ENCODE measurements at places on chromosomes 5 and 9. TPM values are rescaled to one million over a fixed set of nuclear protein-coding genes. Genes with fewer than 3 reads are reported as not detected.

The RAB3C gene
- total RNA-seq: 3.8 TPM

The C5orf34 gene
- total RNA-seq: 17.2 TPM

The THBS4 gene
- total RNA-seq: 40.5 TPM

The PCDHB15 gene
- total RNA-seq: 9.4 TPM

GRCh38 chr5:74500110-74500917 is 140.2 kb downstream of the ENC1 start:
- DNase-seq: no peak
- H3K36me3 ChIP-seq: no peaks in the 10 kb centered on the region
- H3K27ac ChIP-seq: no peak overlapping the region
- no peaks in the 10 kb centered on the region for H3K27me3 ChIP-seq
- peaks cover 18% of the 10 kb centered on the region for H3K4me1 ChIP-seq
- no peak overlapping the region for H3K4me3 ChIP-seq

DNA sequence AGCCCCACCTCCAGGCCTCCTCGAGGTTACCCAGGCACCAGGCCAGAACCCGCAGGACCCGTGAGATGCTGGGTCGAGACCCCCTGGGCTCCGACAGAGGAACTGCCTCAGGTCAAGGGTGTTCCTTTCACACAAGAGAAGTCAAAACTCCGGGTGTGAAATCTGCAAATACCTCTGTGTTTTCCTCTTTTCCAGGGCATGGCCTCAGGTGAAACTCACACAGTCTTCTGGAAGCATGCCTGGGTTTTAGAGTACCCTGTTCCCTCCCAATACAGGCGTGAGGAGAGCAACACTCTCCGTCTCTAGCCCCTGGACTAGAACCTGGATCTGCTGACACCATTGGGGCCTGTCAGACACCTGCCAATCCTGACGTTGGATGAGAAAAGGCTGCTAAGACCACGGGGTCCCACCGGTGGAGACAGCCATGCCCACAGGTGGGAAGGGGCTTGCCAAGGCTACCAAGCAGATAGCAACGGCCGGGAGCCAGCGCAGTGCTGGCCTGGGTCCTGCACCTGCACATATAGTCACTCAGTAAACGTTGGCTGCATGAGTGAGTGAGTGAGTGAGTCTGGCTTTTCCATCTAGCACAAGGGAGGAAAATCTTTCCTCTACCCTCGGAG is 182.0 kb upstream of the PPP1R26 start:
- H3K27me3 ChIP-seq: no peaks in the 10 kb centered on the region
- H3K4me3 ChIP-seq: no peak overlapping the region
- DNase-seq: no peak
- no peak overlapping the region for H3K27ac ChIP-seq
- H3K36me3 ChIP-seq: no peaks in the 10 kb centered on the region

DNA sequence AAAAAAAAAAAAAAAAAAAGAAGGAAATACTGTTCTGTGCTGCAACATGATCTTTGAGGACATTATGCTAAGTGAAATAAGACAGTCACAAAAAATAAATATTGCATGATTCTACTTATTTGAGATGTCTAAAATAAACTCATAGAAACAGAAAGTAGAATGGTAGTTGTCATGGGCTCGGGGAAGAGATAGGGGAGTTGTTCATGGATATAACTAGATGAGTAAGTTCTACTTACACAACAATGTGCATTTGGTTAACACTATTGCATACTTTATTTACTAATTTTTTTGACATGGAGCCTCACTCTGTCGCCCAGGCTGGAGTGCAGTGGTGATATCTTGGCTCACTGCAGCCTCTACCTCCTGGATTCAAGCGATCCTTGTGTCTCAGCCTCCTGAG is 15.2 kb downstream of the MAML1 start:
- no peak overlapping the region for H3K27ac ChIP-seq
- no peak overlapping the region for H3K4me3 ChIP-seq
- no peaks in the 10 kb centered on the region for H3K36me3 ChIP-seq
- H3K4me1 ChIP-seq: no peaks in the 10 kb centered on the region
- no peaks in the 10 kb centered on the region for H3K27me3 ChIP-seq

DNA sequence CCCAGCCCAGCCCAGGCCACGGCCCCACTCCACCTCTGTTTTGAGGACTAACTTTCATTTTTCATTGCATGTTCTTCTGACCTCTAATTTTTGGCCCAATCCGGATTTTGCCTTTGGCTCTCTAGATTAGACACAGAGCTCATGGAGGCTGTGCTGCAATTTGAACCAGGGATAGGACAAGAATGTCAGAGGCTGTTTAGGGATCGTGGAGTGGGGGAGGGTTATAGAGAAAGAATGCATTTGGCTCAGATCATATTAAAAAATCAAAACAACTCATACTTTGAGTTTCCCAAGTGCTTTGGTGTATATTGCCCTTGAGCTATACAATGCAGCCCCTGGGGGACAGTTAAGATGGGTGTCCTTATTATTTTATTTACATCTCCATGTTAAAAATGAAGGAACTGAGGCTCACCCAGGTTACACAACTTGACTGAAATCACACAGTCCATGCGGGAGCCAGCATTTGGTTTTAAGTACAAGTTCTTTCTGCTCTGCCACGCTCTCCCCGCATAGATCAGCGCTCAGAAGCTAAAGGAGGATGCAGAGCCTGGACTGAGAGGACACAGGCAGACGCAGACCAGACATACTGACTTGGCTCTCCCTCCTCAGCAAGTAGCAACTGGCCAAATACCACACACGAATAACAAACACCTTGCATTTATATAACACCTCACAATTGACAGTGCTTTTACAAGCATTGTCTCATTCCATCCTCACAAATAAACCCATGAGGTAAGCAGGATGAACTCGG is 126.4 kb upstream of the RAI14 start:
- no peak overlapping the region for H3K27ac ChIP-seq
- H3K4me1 ChIP-seq: no peaks in the 10 kb centered on the region
- H3K4me3 ChIP-seq: no peak overlapping the region
- H3K27me3 ChIP-seq: no peaks in the 10 kb centered on the region

- no peaks in the 10 kb centered on the region for H3K36me3 ChIP-seq
- no peak overlapping the region for H3K27ac ChIP-seq
- no peak overlapping the region for H3K4me3 ChIP-seq
- DNase-seq: no peak
Observed at GRCh38 chr5:9731159-9731558, 101.0 kb upstream of the TAS2R1 start.

GRCh38 chr5:39711821-39712220 is 287.0 kb upstream of the DAB2 start:
- no peak for DNase-seq
- no peaks in the 10 kb centered on the region for H3K27me3 ChIP-seq
- no peak overlapping the region for H3K4me3 ChIP-seq
- no peaks in the 10 kb centered on the region for H3K36me3 ChIP-seq
- H3K27ac ChIP-seq: no peak overlapping the region
